ENCODE measurements at places on chromosomes 7 and 10. TPM values are rescaled to one million over a fixed set of nuclear protein-coding genes. Genes with fewer than 3 reads are reported as not detected.

Gene PNLIP
- not detected for polyA plus RNA-seq

Gene GCK
- polyA plus RNA-seq: 3.7 TPM

Gene JAKMIP3
- 0.27 TPM for polyA plus RNA-seq

Gene CAMK2B
- polyA plus RNA-seq: 3.4 TPM

Gene SHLD2
- polyA plus RNA-seq: 43.5 TPM

Gene PODXL
- polyA plus RNA-seq: 678 TPM

Gene EVX1
- polyA plus RNA-seq: 0.11 TPM

Gene PCGF6
- polyA plus RNA-seq: 15.7 TPM

Gene STAMBPL1
- 1.8 TPM for polyA plus RNA-seq

Gene DOCK4
- polyA plus RNA-seq: 20.5 TPM

Gene HKDC1
- polyA plus RNA-seq: 34.1 TPM

Gene PTPRZ1
- 3.9 TPM for polyA plus RNA-seq

Gene TFAM
- 71.8 TPM for polyA plus RNA-seq

Gene AEBP1
- 79.6 TPM for polyA plus RNA-seq

Gene AOAH
- polyA plus RNA-seq: 3.1 TPM

Gene KEL
- polyA plus RNA-seq: 2.1 TPM

Gene CACNA2D1
- 28.2 TPM for polyA plus RNA-seq

GRCh38 chr10:88820748-88821401, 18.3 kb downstream of the LIPM start:
- DNase-seq: peak; percentile 41

GRCh38 chr7:50449501-50449880, 659 bp downstream of the FIGNL1 start:
- DNase-seq: no peak

- no peak for DNase-seq
Measured at GRCh38 chr7:73452999-73453635, 19.5 kb downstream of the FZD9 start.

DNA sequence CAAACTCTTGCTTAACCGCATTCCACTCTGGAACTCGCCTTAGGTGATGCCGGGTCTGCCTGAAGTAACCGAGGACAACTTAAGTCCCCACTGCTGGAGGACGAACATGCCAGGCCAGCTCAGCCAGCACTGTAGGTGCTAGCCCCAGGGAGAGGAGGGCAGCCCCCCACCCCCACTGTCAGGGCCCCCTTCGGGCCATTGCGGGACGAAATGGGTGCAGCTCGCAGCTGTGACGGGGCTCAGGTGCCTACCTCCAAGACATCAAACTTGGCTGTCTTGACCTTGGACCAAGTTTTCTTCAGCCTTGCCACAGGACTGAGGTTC, 60.4 kb downstream of the CSGALNACT2 start:
- no peak for DNase-seq

DNA sequence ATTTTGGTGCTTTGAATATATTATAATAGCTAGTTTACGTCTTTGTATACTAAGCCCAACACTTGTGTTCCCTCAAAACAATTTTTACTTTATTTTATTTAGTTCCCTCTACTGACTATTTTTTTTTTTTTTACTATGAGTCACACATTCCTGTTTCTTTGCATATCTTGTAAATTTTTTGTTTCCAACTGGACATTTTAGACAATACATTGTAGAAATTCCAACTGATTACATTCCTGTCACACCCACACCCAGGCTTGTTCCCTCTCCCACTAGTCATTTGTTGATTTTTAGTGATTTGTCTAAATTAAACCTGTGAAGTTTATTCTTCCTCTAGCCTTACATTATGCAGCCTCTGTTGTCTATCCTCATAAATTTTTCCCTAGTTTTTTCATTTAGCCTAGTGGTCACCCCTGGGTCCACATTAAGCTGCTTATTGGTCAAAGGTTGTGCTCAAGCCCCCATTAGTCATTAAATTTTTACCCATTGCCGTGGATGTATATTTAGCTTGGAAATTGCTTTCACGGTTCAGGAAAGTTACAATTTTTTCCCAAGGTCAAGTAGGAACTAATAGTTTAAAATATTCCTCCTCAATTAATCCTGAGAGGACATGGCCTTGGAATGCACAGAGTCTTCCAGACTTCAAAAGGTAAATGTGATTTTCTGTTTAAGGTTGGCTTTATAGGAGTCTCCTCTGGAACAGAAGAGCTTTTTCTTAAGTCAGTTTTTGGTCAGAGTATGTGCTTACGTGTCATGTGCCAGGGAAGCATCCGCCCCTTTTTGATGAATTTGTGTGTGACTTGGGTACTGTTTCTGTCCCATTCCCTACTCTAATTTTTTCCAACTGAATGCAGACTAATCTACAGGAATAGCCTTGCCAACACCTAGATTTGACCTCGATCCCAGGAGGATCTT, 207.6 kb upstream of the TMEM72 start:
- no peak for DNase-seq

- DNase-seq: no peak
Measured at GRCh38 chr10:130463104-130463875, 327.1 kb downstream of the GLRX3 start.

DNA sequence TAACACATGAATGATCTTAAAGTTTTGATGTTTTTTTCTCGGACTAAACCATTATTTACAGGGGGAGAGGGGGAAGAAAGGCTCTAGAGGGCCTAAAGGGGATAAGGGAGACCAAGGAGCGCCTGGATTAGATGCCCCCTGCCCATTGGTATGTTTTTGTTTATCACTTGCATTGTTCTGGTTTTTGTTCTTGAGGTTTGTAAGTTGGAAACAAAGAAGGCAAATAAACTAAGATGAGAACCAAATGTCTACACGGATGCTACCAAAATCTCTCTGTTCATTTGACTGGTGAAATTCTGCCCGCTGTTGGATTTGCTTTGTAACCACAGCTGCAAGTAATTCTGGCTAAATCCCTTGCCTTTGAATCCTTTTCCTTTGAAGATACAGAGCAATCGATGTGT, 99.8 kb upstream of the MACROH2A2 start:
- DNase-seq: no peak

DNA sequence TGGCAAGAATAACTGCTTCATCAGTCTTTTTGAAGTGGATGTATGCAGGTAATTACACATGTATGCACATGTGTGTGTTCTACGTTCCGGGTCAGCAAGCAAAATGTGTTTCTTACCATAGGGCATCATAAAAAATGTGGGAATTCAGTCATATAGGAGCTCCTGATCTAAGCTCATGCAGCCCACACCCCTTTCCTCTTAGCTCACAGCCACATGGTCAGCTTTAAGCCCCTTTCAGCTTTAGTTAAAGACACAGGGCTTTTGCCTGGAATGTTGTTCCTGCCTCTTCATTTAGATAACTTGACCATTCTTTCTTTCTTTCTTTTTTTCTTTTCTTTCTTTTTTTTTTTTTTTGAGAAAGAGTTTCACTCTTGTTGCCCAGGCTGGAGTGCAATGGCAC, 258.1 kb downstream of the RPS24 start:
- no peak for DNase-seq

GRCh38 chr10:36332926-36333325, 690.8 kb upstream of the FZD8 start:
- no peak for DNase-seq

GRCh38 chr7:25714013-25714412, 438.0 kb upstream of the NFE2L3 start:
- DNase-seq: no peak

- no peak for DNase-seq
Measured at GRCh38 chr10:101062232-101063049, 652 bp downstream of the KAZALD1 start.

- no peak for DNase-seq
Measured at GRCh38 chr10:125772112-125772863, 3.3 kb downstream of the MMP21 start.

DNA sequence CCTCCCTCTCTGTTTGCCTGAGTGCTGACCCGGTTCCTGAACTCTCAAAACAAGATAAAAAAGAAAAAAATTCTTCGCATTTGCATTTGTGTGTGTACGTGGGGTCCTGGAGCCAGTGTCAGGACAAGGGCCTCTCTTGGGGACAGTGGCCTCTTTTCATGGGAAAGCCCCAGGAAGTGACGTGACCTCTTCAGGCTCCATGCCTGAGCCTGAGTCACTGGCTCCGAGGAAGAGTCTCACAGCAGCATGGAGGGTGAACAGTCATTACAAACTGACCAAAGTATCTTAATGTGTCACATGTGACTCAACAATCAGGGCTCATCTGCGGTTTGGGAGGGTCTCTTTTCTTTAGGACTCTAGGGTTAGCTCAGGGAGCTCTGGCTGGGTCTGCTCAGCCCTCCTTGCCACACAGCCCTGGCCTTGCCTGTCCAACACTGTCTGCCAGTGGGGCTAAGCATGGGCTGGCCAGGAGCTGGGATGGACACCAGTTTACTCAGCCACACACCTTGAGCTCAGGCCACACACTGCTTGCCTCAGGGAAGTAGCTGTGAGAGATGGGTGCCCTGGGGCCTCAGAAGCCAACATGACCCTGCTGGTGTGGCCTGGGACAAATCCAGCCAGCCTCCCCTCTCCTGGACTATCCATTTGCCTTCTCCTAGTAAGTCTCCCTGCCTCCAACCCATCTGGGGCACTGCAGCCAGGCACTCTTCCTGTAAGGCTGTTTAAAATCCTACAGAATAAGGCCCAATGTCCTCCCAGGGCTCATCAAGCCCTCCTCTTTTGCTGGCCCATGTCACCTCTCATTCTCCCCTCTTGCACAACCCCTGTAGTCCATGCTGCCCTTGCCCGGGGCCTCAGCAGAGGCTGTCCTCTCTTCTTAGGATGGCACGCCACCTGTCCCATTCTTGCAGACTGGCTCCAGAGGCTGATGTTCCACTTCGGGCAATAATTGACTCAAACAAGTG, 10.5 kb downstream of the TMEM273 start:
- no peak for DNase-seq

DNA sequence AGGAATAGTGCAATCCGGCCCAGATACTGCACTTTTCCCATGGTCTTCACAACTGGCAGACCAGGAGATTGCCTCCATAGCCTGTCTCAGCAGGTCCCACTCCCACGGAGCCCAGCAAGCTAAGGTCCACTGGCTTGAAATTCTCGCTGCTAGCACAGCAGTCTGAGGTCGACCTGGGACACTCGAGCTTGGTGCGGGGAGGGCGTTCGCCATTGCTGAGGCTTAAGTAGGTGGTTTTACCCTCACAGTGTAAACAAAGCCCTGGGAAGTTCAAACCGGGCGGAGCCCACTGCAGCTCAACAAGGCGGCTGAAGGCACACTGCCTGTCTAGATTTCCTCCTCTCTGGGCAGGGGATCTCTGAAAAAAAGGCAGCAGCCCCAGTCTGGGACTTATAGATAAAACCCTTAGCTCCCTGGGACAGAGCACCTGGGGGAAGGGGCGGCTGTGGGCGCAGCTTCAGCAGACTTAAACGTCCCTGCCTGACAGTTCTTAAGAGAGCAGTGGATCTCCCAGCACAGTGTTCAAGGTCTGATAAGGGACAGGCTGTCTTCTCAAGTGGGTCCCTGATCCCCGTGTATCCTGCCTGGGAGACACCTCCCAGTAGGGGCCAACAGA, 293.5 kb upstream of the GALNT17 start:
- DNase-seq: no peak

DNA sequence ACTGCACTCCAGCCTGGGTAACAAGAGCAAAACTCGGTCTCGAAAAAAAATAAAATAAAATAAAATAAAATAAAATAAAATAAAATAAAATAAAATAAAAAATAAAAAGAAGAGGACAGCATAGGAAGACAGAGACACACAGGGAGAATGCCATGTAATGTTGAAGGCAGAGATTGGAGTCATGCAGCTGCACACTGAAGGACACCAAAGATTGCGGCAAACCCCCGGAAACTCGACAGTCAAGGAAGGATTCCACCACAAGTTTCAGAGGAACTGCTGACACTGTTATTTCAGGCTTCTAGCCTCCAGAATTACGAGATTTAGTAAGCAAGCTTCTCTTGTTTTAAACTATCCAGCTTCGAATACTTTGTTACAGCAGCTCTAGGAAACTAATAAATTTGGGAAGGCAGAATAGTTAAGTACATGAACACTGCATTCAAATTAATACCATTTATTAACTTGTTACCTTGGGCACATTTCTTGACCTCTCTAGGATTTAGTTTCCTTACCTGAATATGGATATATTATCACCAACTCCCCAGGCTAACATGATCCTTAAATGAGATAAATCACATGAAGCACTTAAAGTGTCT, 9.5 kb downstream of the CPED1 start:
- DNase-seq: no peak

GRCh38 chr10:96266118-96266770, 5.1 kb downstream of the BLNK start:
- no peak for DNase-seq

- no peak for DNase-seq
Measured at GRCh38 chr7:141013345-141013715, 1.4 kb downstream of the MRPS33 start.

DNA sequence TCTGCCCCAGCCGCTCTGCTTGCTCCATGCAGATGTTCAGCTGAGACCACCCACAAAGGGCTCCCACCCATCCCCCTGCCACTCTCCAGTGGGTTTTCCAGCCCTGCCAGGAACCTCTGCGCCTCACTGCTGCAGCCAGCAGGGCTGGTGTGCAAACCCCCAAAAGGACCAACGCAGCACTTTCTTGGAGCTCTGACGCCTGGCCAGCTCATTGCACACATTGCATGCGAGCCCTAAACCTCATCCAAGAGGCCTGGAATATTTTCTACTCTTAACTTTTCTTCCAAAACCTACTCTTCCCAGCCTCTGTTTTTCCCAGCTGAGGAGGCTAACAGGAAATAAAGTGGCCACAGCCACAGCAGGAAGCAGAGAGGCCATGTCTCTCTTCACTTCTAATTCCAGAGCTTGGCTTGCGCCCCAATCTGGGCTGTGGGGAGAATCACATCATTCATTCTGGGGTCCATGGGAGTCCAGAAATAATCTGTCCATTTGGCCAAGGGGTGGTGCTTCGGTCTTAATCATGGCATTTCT, 4.6 kb upstream of the FAM170B start:
- no peak for DNase-seq

GRCh38 chr10:77793831-77794230, 132.7 kb downstream of the DLG5 start:
- DNase-seq: no peak

GRCh38 chr7:85130702-85131101, 56.2 kb downstream of the SEMA3D start:
- DNase-seq: no peak

GRCh38 chr7:158056761-158057160, 530.9 kb downstream of the PTPRN2 start:
- DNase-seq: no peak

- no peak for DNase-seq
Measured at GRCh38 chr7:149527414-149527813, 29.8 kb upstream of the ZNF746 start.

- no peak for DNase-seq
Measured at GRCh38 chr10:80609331-80609730, 71.6 kb downstream of the SH2D4B start.

DNA sequence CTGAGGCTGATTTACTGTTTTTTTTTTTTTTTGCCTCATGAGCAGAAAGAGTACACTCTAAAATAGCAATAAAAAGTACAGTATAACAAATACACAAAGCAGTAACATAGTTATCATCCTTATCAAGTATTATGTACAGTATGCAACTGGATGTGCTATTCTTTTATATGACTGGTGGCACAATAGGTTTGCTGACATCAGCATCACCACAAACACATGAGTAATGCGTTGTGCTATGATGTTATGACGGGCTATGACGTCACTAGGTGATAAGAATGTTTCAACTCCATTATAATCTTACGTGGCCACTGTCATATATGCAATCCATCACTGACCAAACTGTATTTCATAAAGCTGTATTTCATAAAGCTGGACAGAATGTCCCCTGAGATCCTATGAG, 189.2 kb upstream of the GLI3 start:
- no peak for DNase-seq

All from renal cortex interstitium (tissue), 15 donors.